ENCODE measurements at places on chromosomes 7 and 10.
A peak's percentile ranks its signal among the peaks of the same experiment; 100 is the strongest.

GRCh38 chr7:130902755-130903357 lies 168.8 kb upstream of the KLF14 start:
- no peak for DNase-seq

DNA sequence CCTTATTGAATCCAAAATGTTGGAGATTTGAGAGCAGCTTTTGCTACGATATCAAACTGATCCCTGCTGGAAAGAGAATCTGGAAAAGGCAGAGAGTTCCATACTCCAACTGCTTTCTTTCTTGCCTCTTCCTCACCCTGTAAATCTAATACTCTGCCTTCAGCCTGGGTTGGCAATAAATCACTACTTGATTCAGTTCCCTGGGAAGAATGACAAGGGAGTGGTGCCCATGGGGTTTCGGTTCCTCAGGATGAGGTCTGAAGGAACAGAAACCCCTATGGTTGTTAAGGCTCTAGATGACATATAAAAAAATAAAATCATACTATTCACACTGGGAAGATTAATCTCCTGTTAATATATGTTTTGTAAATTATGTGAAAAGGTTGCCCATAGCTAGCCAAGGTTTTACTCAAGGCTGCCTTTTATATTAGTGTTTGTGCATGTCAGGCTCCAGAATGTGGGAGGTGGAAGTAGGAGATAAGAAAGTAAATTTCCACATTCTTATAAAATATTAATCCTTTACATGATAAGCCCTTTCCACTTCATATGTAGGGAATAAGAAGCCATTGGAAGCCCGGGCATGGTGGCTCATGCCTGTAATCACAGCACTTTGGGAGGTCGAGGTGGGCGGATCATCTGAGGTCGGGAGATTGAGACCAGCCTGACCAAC lies 106.2 kb upstream of the CACNA2D1 start:
- DNase-seq = no peak

GRCh38 chr10:92125144-92125543 lies 165.7 kb downstream of the CPEB3 start:
- DNase-seq = no peak

- DNase-seq = peak; percentile 60
Observed at GRCh38 chr7:155375337-155376277, 77.9 kb downstream of the INSIG1 start.

DNA sequence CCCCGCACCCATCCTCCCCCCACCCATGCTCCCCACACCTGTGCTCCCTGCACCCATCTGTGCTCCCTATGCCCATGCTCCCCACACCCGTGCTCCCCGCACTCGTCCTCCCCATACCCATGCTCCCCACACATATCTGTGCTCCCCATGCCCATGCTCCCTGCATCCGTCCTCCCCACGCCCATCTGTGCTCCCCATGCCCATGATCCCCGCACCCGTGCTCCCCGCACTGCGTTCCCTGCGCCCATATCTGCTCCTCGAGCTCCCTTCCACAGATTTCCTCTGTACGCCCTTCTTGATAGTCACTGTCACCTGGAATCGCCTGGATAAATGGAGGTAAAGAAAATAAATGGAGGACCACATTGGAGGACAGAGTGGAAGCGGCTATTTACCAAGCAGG lies 9.9 kb downstream of the DIP2C start:
- no peak for DNase-seq

- no peak for DNase-seq
Observed at GRCh38 chr10:55232553-55232952, 431.5 kb upstream of the PCDH15 start.

- DNase-seq = no peak
Observed at GRCh38 chr7:79734181-79734580, 280.7 kb upstream of the MAGI2 start.

All from DMS79 treated with DMSO at 0.1 percent for 48 hours (cell line).